ENCODE measurements at places on chromosomes 6 and 20. TPM values are rescaled to one million over a fixed set of nuclear protein-coding genes. Genes with fewer than 3 reads are reported as not detected.

The EYS gene
- 0.06 TPM for total RNA-seq

The ACOT8 gene
- 33.0 TPM for total RNA-seq

The NR2E1 gene
- total RNA-seq = not detected

The BMP2 gene
- 54.9 TPM for total RNA-seq

The PGBD1 gene
- total RNA-seq = 7.1 TPM

DNA sequence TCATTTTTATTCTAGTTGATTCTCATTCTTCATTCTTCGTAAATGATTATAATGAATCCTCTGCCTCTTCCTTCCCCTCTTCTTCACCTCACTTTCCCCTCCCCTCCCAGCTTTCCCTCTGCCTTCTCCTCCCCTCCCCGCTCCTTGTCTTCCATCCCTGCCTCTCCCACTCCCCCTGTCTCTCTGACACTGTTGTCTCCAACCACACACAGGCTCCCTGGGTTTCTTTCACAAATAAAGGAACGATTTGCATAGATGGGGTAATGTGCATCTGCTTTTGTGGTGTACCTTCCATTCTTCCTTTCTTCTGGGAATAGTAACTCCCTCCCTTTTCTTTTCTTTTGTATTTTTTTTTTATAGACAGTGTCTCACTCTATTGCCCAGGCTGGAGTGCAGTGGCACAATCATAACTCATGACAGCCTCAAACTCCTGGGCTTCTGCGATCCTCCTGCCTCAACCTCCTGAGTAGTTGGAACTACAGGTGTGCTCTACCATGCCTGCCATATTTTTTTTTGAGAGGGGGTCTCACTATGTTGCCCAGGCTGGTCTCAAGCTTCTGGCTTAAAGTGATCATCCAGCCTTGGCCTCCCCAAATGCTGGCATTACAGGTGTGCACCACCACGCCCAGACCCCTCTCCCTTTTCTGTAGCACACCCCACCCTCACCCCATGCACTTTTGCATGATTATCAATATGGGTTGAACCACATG is 318.6 kb downstream of the PRKN start:
- DNase-seq = no peak

DNA sequence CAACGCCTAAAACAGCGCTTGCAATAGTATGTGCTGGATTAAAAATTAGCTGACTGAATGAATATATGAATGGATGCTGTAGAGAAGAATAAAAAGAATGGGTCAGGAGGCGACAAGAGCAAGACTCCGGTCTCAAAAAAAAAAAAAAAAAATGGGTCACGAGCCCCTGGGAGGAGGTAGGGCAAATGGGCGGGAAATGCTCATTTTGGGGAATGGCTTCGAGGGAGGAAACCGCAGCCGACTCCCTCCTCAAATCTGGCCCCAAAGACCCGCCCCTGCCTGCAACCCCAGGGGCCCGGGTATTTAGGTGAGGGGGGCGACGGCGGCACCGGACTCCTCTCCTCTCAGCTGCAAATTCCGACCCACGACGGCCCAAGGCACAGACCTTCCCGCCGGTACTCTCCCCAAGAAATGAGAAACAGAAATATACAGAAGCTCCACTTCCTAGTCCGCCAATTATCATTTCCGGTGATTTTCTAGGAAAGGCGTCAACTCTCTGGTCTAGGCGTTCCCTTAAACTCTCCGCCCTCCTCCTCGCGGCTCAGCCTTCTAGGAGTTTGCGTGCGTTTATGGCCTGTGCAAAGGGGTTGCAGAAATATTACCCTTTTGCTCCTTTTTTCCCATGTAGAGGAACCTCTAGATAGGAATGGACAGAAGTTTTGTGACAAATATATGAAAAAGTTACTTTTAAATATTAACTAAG is at the start of gene ZNF311:
ZNF311 (minus strand) TSS at position 133 of the 703 bp plus-strand sequence. CDS start 1,361 bp downstream, outside the sequence.
- DNase-seq = no peak

GRCh38 chr6:105952772-105953690 is 133.1 kb upstream of the PRDM1 start:
- no peak for DNase-seq

DNA sequence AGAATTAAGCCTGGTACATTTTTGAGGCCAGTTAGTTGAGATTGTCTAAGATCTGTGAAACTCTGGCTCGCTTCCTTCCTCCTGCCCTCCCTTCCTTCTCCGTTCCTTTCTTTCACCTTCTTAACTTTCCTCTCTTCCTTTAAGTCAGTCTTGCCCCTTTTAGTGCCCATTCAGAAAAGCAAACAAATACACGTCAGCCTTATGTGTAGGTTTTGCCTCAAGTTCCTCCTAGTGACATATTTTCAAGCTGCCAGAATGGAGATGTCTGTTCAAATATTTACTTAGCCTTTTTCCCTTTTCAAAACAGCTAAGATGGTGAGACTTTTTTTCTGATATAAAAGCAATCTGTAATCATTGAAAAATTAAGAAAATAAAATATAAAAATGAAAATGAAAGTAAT is 178.4 kb downstream of the FARS2 start:
- DNase-seq = no peak

GRCh38 chr6:161348628-161348994 is 74.8 kb upstream of the AGPAT4 start:
- no peak for DNase-seq

GRCh38 chr6:113744861-113745260 is 112.3 kb upstream of the MARCKS start:
- DNase-seq = no peak
